HCT116 (cell line): ENCODE measurements at places on chromosomes 4 and X. TPM values are rescaled to one million over a fixed set of nuclear protein-coding genes. Genes with fewer than 3 reads are reported as not detected.

The AFM gene
- not detected for total RNA-seq

The ERCC6L gene
- 12.5 TPM for total RNA-seq

The PRRG3 gene
- total RNA-seq: not detected

The MID1 gene
- 48.8 TPM for total RNA-seq

DNA sequence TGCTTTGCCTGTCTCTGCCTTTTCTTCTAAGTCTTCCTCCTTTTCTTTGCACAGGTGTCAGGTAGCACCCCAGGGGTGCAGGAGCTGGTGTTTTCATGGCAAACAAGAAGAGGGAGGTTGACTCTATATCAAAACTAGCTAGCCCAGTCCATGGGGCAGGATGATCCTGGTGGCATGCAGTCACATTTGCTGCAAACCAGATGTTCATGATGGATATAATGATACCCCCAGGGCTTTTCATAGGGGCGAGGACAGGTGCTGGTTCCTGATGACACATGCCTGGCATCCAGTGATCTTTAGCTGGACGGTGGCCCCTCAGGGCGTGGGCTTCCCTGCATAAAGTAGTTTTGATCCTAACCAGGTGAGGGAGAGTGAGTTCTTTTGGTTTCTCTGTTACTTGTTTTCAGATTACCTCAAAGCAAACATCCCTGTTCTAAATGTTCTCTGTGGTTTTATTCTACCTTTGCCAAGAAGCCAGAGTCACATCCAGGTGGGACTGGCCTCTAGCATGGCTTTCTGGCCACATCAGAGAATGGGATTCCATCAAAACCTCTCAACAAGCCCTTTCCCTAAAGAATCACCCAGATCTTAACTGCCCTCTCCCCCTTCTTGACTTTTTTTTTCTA is 11.2 kb upstream of the UBA6 start:
- no peak for DNase-seq

GRCh38 chr4:40325406-40326019 is 9.6 kb upstream of the CHRNA9 start:
- DNase-seq: peak; percentile 58

DNA sequence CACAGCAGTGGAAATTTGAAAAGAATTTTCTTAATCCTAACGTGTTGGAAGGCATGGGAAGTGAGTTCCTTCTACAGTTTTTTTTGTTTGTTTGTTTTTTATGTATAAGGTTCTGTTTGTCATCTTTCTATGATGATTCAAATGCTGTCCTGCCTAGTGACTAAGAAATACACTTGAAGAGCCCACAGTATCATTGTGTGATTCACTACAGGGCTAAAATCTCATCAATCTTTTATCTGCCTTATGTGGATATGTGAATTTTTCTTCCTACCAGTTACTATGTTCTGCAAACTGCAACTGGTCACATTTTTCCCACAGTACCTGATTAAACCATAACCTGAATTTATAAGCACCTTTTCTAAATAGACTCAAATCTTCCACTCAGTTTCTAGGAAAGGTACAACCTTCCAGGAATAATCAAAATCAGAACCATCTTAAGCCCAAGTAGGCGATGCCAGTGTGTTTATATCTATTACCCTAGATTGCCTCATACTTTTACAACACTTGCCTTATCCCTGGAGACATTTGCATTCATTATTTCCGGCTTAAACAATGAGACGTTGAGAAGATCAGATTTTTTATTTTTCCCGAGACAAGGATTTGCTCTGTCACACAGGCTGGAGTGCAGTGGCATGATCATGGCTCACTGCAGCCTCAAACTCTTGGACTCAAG is 214.6 kb upstream of the GALNT7 start:
- no peak for DNase-seq

DNA sequence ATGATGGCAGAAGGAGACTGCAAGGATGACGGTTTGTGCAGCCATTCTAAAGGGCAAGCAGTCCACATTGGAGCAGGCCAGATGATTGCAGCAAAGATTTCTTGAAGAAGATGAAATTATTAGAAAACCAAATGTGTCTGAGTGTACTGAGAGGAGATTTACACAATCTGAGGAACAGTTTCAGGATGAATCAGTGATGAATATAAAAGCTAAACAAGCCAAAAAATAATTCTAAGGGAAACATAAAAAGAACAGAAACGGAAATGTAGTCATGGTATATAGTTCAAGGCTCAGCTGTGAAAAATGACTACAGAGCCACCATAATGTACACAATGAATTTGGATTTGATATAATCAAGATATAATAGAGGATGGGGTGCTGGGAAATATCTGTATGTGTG is 168.5 kb downstream of the PDGFC start:
- DNase-seq: no peak

GRCh38 chrX:110420771-110421499 is 62.3 kb downstream of the RTL9 start:
- no peak for DNase-seq

GRCh38 chr4:15855804-15856475 is 77.8 kb downstream of the CD38 start:
- DNase-seq: no peak

DNA sequence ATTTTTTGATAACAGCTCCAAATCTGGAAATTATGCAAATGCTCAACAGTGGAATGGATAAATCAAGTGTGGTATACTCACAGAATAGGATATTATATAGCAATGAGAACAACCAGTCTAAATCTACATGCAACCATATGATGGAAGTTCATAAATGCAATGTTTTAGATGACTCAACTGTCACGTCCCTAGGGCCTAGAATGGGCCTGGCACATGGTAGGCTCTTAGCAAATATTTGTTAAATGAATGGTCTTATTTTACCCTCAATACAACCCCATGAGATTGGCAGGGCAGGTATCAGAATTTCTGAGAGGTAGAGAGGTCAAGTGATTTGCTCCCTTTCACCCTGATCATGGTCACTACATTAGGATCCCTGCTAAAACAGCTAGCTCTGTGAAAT is 14.6 kb upstream of the NKX3-2 start:
- DNase-seq: no peak

DNA sequence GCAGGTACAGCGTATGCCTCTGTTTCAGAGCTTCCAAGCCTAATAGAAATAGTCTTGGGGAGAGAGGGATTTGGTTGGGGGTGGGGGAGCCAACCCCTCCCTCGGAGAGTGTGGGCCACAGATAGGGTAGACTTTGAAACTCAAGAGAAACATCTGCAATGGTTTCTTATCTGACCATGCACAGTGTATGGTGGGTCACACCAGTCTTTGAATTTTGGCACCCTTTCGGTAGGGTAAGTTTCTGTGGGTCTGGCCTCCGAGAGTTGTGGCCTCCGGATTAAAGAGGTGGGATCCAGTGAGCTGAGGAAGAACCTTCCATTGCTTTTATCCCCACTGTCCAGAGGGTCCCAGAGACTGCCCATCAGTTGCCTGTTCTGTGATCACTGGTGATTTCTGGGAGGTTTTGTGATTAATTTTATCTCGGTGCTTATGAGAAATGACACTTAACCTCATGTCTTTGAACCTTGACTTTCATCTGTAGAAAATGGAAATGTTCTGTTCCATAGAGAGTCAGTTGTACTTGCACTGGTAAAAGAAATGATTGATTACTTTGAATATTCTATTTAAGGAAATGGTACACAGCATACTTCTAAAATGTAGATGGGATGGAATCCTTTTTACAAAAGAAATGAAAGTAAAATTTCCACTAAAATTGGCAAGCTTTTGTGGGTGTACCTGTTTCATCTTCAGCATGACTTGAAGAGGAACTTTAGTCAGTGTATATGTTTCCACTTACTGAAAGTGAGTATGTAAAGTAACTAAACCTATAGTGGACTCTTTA is 62.7 kb downstream of the TMEM131L start:
- no peak for DNase-seq

- no peak for DNase-seq
These were observed 158.7 kb downstream of the SPRY1 start for GRCh38 chr4:123555233-123555806.

- no peak for DNase-seq
These were observed 32.0 kb upstream of the MTMR8 start for GRCh38 chrX:64427281-64427680.

- DNase-seq: no peak
These were observed 66.2 kb upstream of the USP9X start for GRCh38 chrX:41019041-41019392.

GRCh38 chr4:141155586-141155985 is 22.3 kb upstream of the RNF150 start:
- no peak for DNase-seq

DNA sequence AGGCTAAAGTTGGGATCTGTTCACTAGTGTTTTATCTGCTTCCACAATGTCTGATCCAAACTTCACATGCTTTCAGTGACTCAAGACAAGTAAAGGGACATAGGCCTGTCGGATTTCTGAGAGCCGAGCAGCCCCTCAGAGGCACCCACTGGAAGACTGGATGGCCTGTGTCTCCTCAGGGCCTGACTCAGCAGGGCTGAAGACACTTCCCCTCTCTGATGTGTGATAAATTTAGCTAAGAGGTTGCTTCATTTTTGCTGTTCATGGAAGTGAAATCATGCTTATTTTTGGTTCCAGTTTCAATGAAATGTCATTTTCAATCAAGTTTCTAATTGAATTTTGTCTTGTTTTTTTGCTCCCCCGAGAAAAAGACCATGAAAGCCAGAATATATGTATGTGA is 93.7 kb downstream of the MXRA5 start:
- DNase-seq: no peak

GRCh38 chr4:53653484-53654053 is 62.3 kb upstream of the LNX1 start:
- no peak for DNase-seq

DNA sequence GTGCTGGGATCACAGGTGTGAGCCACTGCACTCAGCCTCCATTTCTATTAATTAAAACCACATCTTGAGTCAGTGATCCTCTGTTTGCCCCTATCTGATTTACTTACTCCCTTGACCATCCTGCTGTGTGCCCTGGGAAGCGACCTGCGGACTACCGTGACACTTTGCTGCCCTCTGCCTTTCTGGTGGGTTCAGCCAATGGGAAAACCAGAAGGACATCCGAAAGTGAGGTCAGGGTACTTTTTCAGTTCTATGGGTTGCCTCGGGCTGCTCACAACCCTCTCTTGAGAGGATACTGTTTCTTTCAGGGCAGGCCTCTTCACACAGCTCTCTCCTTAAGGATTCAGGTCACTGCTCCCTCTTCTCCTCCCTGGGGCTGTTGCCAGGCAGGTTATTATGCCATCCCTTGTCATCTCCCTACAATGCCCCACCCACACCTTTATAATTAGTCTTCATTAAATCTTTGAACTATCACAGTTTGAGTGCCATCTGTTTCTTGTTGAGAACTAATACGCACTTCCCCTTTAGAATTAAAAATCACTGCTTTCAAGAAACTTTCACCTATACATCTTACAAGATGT is 21.4 kb downstream of the PLAC8 start:
- DNase-seq: no peak

- DNase-seq: no peak
These were observed 33.1 kb upstream of the RBPJ start for GRCh38 chr4:26287756-26288155.

DNA sequence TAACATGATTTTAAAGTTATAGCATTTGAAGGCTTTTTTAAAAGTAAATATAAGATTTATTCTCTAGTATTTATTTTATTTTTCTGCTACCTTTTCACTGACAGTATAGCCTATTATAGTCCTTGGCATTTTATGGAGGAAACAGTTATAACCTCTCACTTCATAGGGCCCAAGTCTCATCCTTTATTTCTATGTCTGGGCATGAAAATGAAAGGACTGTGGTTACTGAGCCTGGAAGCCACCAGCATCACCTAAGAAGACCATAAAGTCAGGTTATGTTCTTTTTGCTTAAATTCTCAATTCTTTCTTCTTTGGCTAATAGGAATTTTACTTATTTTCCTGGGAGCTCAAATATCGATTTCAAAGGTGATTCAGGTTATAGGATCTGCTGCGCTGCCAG is 494.7 kb upstream of the TECRL start:
- no peak for DNase-seq

GRCh38 chrX:13791559-13791958 is 25.3 kb downstream of the GPM6B start:
- DNase-seq: no peak

DNA sequence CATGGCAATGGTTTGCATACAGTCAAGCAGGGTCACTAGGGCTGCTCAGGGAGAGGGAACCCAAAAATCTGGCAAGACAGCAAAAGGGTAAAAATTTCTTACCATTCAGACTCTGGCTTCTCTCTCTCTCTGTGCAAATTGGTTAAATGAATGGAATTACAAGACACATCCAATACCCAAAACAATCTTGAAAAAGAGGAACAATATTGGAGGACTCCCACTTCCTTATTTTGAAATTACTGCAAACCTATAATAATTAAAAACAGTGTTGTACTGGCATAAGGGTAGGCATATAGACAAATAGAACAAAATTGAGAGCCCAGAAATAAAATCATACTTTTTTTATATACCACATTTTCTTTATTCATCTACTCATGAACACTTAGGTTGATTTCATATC is 24.1 kb downstream of the ETDA start:
- no peak for DNase-seq

DNA sequence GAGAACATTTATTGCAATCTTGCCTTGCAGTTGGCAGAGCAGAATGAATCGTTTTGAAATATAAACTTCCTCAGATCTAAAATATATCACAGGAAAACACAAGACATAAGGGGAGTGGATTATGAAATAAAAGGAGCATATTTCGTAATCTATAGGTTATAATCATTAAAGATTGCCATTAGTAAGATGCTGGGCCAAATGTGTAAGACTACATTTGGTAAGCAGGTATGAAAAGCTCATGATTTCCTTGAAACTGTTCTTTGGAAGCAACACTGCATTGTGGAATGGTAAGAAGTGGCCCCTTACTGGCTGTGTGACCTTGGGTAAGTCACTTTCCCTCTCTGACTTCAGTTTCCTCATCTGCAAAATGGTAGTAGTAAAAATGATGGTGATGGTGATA is 68.3 kb downstream of the AFF2 start:
- no peak for DNase-seq

DNA sequence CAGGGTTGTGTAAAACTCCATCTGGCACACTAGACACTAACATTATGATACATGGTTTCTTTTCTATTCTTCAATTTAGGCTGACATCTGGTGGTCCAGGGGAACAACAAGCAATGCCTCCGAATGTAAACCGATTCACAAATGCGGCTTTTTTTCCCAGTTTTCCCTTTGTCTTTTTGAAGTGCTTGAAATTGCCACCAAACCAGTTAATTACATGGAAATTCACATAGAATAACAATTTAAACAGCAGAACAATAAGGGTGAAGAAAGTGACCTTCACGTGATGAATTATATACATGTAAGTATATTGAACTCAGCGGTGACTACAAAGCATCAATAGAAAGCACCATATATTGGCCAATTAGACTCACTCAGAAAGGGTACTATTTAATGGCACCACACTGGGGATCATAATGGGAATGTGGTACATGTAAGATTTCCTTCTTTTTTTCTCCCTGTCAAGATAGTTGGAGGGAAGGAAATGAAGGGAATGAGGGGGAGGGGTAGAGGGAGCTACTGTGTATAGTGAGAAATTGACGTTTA is 103.9 kb downstream of the MMRN1 start:
- no peak for DNase-seq

DNA sequence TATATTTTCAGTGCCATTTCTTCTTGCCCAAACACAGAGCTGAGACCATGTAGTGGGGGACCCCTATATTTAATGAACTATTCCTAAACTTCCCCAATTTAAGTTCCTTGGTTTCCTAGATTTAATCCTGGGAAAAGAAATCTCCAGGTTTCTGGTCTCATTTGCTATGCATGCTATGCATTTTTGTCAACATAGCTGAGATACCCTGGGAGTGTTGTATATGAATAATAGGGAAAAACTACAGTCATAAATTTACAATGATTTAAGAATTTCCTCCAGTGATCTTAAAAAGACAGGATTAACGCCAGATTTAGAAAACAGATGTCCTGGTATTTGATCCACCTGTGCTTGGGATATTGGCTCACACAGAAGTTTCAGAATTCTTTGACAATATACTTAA is 136.8 kb upstream of the RAPGEF2 start:
- DNase-seq: no peak
